ENCODE measurements at places on chromosomes 16 and 17.
A peak's percentile ranks its signal among the peaks of the same experiment; 100 is the strongest.

GRCh38 chr17:65604070-65604469, 42.6 kb upstream of the AXIN2 start:
- no peak for DNase-seq

GRCh38 chr16:709566-710499, 4.2 kb upstream of the FBXL16 start:
- no peak for DNase-seq

GRCh38 chr17:40129498-40129897, 7.7 kb downstream of the MSL1 start:
- DNase-seq = no peak

DNA sequence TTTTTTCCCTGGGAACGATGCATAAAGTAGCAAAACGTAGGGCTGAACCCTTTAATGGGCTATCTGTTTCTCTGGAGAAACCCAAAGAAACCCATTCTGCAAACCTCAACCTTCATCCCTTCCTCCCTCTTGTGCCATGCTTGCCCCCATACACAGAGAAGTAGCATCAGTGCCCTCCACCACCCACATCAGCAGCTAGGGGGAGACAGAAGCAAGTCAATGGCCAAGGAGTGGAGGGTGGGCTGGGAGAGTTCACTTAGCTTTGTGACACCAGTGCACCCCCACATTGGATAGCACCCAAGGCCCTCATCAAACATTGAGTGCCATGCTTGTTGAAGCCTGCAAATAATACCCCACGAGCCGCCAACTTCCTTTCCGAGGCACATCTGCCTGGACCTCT, 282.4 kb downstream of the ABCC12 start:
- DNase-seq = peak; percentile 25

GRCh38 chr17:73740370-73740769, 96.1 kb upstream of the SDK2 start:
- no peak for DNase-seq

DNA sequence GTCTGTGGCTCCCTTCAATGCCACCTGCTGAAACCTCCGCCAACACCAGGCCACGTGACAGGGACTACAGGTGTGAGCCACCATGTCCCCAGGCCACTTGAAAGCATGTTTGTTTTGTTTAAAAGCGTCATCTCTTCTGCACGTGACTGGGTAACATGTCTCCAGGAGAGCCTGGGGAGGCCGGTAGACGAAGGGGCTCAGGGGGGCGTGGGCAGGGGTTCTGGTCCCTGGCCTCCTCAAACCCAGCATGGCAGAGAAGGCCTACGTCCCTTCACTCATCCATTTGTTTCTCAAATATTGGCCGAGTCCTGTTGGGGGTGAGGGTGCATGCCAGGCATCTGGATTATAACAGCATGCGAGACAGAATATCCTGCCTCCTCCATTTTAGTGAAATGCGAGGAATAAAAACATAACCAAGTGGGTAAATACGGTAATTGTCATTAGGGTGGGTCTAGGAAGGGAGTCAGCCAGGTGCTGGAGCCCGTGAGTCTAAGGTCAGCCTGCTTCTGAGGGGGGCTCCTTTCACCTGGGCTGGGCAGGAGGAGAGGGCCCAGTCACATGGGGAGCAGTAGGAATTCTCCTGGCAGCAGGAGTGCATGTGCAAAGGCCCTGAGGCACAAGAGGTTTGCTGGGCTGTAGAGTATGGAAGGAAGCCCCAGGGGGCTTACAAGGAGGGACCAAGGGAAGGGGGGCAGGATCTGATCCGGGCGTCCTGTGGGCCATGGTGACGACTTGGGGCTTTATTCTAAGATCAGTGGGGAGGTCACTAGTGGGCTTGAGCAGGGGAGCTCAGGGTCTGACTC, 26.8 kb upstream of the CIBAR2 start:
- no peak for DNase-seq

GRCh38 chr17:76171706-76172105, 30.7 kb upstream of the FOXJ1 start:
- no peak for DNase-seq

- no peak for DNase-seq
Measured at GRCh38 chr16:58085584-58086251, 43.5 kb downstream of the CFAP20 start.

- DNase-seq = no peak
Measured at GRCh38 chr17:4509923-4510617, 11.4 kb downstream of the SPNS2 start.

DNA sequence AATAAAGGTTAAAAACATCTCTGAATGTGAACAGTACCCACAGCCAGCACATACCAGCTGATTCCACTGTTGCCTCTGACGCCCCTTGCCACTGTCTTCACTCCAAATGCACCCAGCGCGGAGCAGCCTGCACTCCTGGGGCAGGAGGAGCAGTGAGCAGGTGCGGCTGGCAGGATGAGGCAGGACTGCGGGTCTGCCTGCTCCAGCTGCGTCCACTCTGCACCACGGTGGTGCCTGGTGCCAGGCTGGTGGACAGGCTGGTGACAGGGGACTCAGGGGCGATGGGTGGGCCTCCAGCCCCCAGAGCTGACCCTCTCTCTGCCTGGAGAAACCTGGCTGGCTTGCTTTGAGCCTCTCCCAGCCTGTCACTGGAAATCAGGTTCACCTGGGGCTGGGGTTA, 9.4 kb downstream of the RAB40B start:
- DNase-seq = no peak

Measured in GM20000 (cell line).